Stimulated activated CD8-positive, alpha-beta memory T cell treated with anti-CD3 and anti-CD28 coated beads, Interleukin-15, amount 100 ng/mL, for 4 hours (primary cell): ENCODE measurements at places on chromosomes 2 and 18.

- no peak for DNase-seq
Measured at GRCh38 chr2:204170411-204170810, 233.8 kb downstream of the ICOS start.

DNA sequence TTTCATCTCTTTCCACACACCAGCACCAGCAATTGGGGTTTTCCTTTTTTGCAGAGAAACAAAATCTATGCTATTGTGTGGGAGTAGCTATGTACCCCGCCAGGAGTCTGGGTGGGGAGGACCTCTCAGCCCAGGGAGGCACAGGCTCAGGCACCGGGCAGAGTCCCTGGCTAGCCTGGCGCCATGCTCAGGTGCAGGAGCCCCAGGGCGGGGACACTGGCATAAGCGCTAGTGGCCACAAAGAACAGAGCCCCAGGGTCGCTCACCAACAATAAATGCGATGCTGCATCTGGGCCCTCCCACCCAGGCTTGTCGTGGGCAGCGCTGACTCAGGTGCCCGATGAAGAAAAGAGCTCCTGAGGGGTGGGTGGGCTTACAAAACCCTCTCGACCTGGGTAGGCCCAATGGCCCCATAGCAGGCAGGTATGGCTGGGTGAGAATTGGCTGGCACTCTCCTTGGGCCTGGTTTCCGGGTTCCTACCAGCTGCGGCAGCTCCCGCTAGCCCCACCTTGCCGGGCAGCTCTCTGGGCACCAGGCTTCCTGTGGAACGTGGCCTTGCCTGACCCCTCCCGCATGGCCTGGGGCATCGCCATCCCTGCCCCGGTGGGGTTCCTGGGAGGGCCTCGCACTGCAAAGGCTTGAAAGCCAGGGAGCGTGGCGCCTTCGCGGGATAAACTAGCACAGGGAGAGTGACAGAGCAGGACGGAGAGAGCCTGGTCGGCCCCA is 31.8 kb upstream of the COL6A3 start:
- no peak for DNase-seq

DNA sequence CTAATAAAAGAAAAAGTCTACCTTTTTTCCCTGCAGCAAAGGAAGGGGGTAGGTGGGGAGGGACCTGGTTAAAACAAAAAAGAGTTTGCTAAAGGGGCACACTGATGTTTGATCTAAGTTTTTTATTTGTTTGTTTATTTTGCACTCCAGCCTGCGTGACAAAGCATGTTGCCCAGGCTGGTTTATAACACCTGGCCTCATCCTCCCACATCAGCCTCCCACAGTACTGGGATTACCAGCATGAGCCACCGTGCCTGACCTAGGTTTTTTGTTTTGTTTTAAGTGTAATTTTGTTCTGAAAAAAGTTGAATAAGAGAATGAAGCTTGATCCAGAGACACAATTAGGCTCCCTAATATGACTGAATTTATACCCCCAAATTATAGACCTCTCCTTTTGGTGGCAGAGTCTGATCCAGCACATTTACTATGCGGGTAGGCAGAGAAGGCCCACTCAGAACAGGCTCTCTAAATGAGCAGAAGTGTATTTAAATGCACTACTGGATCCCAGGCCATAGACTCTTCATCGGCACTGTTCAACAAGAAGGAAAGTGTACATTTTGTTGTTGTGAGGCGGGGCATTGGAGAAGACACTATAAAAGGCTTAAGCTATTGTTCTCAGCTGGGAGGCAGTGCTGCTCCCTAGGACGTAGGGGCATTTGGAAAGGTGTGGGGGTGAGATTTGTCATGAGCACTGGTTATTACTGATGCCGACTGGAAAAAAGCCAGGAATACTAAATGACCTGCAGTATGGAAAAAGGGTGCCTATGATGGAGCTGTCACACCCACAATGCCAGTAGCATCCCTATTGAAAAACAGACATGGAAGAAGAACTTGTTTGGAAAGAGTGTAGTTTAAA is 32.4 kb downstream of the MRPS9 start:
- no peak for DNase-seq

DNA sequence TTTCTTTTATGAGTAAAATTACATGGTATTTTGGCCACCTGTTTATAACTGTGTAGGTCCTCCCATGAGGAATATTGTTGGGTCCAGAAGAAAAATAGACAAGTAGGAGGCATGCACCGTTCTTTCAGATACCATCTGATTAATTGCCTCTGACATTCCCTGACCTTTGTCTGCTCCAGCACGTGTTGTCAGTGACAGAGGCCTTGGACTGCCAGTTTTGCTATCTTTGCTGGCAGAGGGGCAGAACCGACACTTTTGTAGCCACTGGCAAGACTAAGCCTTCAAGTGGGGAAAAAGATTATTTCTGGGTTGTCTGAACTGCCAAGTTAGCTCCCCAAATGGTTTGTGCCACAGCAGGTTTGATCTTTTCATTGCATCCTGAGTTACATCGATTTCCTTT is 276.9 kb downstream of the CAMKMT start:
- DNase-seq, result no peak

DNA sequence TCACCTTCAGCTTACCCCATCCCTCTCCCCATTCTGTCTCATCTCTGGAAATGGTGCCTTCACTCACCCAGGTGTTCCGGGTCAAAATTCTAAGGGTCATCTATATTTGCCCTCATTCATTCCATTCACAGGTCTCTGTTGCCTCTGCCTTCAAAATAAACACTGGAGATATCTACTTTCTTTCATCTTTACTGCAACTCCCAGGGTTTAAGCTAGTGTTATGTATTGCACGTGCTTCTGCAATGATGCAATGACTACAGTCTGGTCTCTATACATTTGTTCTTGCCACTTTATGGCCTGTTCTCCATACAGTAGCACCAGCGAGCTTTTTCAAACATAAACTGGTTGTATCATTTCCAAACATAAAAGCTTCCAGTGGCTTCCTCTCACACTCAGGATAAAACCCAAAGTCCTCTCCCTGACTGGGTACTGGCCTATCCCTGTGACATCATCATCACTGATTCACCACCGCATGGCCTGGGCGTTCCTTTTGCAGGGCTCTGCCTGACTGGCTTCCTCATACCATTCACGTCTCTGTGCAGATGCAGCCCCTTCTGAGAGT is 14.3 kb downstream of the DSG2 start:
- no peak for DNase-seq

- no peak for DNase-seq
Measured at GRCh38 chr2:155708071-155708470, 624.5 kb downstream of the NR4A2 start.

DNA sequence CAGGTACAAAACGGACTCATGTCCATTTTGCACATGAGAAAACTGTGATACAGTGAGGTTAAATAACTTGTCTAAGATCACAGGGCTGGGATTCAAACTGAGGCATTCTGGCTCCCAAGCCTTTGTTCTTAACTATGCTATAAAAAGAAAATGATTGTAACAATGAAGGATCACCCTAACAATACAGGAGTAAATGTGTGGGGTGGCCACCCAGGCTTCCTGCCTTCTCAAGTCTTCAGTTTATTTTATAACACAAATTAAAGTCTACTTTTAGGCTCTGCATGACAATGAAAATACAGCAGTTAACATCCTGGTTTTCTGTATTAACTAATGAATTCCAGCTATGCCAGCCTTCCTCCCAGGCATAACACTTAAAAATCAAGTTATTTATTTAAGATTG is 7.6 kb downstream of the WDFY1 start:
- no peak for DNase-seq

DNA sequence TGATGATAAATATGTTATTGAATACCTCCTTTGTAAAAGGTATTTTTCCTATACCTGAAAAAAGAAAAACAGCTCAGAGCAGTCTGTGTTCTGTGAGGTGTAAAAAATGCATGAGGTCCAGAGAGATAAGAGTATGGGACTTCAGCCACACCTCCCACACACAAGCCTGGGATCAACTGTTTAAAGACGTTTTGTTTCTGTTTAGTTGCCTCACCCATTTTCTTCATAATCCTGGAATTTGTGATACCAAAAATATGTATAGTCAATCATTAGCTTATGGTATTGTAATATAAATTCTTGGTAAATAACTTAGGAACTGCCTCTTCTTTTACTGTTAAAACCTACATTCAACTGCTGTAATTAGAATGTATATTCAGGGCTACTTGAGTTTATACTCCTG is 1322.9 kb upstream of the TMEFF2 start:
- no peak for DNase-seq

- DNase-seq, result no peak
Measured at GRCh38 chr2:218323526-218324472, 31.5 kb upstream of the TMBIM1 start.

DNA sequence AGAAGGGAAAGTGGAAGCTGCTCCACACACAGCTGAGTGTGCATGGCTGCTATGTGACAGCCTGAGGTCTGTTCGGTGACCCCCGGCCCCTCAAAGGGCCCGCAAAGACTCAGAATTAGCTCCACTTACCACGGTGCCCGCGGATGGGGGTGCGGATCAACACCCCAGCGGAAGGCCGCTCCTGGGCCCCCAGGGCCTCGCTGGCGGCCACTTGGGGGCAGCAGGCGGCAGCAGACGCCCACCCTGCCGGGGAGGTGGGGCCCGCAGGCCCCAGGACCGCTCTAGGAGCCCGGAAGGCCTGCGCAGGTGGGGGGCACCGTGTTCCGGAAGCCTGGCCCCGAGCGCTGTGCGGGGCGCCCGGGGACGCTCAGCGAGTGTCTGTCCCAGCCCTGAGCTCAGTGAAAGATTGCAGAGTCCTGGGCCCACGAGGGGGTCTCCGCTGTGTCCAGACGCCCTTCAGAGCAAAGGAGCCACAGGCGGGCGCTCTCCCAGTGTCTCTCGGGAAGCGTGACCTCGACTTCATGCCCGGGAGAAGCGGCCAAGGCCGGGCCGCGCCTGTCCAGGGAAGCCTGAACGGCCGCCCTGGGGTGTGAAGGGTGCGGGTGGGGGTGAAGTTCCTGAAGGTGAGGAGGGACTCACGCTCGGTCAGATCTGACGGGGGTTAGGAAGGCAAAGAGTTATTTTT is 118.7 kb downstream of the VAPA start:
- DNase-seq, result peak; percentile 23

DNA sequence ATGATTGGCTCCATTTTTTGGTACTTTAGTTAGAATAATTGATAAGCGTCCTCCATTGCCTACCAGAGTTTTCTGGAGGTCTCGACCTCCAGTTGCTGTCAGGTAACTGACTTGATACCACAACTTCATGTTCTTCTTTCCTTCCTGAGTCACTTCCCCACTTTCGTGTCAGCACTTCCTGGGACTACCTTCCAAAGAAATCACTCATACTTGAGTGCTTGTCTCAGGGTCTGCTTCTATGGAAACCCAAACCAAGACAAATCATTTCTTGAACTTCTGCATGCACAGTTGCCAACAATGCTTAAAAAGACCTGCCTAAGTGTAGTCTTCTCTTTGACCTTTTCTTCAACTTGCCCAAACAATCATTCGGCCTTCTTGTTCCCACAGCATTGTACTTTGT is 210.3 kb upstream of the ETAA1 start:
- no peak for DNase-seq

- DNase-seq, result no peak
Measured at GRCh38 chr2:38108907-38109731, 33.2 kb upstream of the CYP1B1 start.
